T-helper 2 cell (primary cell): ENCODE measurements at places on chromosomes 2 and 18.

- no peak for DNase-seq
These were observed at the start of gene VSNL1 for GRCh38 chr2:17540093-17540812. Gene VSNL1 (plus strand): TSS chr2:17540696. CDS start chr2:17592075, 51,379 bp downstream.

GRCh38 chr2:225190987-225191386, 148.7 kb upstream of the DOCK10 start:
- DNase-seq = no peak

DNA sequence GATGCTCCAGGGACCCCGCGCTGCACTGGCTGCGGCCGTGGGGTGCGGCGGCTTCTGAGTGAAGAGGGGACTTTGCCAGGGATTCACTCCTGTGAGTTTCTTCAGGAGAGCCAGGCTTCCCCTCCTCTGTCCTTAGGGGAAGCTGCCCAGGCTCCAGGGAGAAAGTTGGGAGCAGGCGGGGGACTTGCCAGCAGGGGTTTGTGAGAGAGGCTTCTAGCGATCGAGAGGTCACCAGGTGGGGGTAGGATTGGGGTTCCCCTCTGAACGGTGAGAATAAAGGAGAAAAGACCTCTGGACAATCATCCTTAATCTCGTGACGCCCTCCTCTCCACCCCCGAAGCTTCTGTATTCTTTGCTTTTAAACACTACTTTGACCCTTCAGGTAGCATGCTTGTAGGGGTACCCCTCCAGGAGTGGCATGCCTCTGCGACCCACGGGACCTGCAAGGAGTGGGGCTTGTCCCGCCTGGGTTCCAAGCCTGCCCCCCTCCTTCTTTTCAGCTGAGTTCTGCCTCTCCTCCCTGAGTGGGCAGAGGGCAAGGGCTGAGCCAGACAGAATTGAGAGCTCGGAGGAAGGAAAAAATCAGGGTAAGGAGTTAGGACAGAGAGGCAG, 601 bp downstream of the PROKR1 start:
- no peak for DNase-seq

DNA sequence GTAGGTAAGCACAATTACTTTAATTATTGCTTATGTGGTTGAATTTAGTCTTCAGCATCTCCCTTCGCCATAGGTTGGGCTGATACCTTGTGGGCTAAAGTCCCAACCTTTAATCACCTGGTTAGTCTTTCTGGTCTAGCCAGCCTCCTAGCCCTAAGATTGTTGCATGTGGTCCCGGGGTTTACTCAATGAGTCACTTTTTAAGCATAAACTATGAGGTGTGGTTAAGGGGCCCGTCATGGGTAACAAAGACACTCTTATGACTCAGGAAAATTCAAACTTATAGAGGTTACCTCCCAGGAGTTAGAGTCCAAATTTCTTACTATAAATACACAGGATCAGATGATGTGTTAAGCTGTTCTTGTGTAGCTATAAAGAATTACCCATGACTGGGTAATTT, 841.6 kb downstream of the TRIB2 start:
- no peak for DNase-seq

GRCh38 chr2:11680901-11681721, 11.1 kb upstream of the NTSR2 start:
- DNase-seq = no peak

- DNase-seq = no peak
These were observed 37.0 kb upstream of the MEP1B start for GRCh38 chr18:32152705-32153448.

- DNase-seq = no peak
These were observed 23.1 kb upstream of the SLC39A10 start for GRCh38 chr2:195633974-195634373.

GRCh38 chr2:239278941-239279365, 121.9 kb downstream of the HDAC4 start:
- no peak for DNase-seq

DNA sequence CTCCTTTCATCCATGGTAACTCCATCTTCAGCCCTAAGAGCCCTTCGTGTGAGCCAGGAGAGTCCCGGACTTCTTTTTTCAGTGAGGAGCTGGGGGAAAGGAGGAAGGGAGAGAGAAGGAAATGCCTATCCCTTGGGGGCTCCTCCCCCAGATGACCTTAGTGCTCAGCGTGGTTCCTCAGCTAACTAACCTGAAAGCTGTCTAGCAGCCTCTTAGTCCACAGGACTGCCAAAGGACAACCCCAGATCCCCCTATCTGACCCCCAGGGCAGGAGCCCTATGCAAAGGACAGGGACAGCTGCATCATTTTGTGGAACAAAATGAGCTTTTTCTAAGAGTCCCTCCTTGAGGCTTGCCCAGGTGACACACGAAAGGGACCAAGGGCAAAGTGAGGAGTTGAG, 7.9 kb downstream of the SPR start:
- no peak for DNase-seq

DNA sequence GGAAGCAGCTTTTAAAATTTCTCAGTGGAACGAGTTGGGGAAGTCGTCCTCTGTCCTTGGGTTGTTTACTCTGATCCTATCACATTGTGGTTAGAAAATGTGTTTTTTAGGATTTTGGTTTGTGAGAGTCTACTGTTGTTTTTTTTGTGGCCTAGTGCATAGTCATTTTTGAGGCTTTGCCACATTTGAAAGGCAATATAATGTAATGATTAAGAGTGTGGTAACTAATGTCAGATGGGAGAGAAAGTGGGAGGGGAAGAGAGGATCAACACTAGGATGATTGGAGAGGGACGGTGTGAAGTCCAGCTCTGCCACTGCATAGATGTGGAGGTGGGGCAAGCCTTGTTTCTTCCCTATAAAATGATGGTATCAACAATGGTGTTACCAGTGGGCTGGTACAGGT, 8.5 kb downstream of the SP140L start:
- DNase-seq = no peak

GRCh38 chr2:171889808-171890207, 4.2 kb downstream of the SLC25A12 start:
- DNase-seq = no peak

DNA sequence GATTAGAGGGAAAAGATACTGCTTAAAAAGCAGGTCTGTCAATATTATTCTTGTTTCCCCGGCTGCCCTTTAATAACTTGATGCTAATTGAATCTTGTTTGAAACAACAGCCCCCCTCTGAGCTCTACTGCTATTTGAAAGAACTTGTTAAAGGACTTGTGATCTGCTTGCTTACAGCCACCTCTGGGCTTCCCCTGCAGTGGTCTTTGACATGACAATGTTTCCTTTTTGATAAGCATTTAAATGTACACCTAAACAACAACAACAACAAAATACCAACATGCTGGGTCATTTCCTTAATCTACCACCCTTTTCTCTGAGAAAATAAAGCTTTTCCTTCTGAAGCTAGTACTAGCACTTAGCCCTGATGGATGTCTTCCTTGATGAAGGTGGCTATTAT, 3.9 kb downstream of the HOXD1 start:
- DNase-seq = no peak

- DNase-seq = no peak
These were observed 43.6 kb downstream of the NOL10 start for GRCh38 chr2:10646153-10646552.

GRCh38 chr2:238024986-238025385, 35.8 kb upstream of the SCLY start:
- DNase-seq = no peak

DNA sequence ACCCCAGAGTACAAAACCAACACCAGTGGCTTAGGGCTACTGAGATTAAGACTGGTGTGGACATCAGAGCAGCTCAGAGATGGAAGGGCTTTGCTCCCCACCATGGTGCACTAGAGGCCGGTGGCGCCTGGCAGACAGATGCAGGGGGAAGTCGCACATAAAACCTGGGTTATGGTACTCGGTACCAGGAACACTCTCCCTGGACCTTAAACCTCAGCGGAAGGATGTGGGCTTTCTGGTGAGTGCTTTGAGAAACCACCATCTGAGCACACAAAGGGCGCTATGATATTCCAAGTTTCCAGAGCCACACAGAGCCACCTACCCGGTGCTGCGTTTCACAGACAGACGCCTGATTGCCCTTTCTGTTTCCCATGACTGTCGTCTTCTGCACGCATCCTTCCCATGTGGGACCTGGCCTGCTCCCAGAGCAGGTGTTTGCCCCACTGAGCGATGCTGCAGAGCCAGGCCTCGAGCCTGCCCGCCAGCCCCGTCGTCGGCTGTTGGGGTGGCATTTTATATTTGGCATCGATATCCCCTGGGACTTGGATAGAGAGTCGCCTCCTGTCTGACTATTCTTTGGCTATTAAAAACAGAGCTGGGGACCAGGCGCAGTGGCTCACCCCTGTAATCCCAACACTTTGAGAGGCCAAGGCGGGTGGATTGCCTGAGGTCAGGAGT, 89.5 kb upstream of the ODC1 start:
- DNase-seq = no peak

DNA sequence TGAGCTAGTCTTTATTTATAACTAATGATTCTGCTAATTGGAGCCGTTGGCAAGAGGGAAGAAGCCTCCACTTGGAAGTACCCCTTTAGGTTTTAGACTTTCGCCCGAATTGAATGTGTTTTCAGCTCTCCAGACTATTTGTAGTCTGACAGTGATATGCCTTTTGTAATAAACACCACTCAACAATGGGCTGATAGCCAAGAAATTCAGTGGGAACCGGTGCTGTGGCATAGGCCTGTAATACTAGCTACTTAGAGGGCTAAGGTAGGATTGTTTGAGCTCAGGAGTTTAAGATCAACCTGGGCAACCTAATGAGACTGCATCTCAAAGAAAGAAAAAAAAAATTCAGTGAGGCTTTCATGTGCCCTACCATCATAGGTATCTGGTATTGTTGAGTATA, 13.6 kb upstream of the ZSCAN30 start:
- no peak for DNase-seq

DNA sequence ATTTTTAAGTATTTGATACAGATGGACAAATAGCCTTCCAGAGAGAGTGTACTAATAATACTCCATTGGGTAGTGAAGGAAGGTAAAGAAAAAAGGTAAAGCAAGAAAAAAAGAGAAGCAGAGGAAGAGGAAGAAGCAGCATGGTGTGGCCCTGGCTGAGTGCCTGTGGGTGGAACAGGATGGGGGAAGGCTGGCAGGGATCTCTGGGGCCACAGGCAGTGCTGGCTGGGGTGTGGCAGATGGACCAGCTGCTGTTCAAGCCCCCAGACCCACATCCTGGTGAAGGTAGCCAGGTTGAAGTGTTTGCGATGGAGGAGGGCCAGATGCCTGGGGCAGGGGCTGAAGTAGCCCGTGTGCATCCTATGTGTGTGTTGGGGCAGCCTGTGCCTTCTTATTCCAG, 79.0 kb downstream of the DYSF start:
- DNase-seq = no peak

- no peak for DNase-seq
These were observed 76.0 kb downstream of the CBLN2 start for GRCh38 chr18:72468021-72468710.

GRCh38 chr2:133157141-133157540, 411.1 kb downstream of the NCKAP5 start:
- DNase-seq = no peak

- DNase-seq = no peak
These were observed 2.4 kb downstream of the PAX8 start for GRCh38 chr2:113276216-113276760.

DNA sequence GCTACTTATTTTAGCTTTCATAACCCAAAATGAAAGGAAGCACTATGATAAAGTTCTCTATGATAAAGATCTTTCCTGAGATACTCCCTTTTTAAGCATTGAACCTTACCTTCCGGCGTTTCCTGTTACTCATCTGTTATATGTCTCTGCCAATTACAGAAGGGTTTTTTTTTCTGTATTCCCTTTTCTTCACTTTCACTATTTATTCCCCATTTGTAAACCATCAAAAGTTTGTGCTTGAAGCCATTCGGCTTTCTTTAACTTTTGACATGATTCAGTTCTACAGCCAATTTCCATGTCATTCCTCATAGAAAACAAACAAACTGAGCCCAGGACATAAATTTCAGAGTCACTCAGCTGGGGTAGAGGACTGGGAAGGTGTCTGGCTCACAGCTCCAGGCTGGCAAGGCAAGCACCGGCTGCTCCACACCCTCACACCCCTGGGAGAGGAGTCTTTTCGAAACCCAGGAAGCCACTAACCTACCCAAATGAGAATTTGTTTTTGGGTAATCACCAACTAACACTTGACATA, 429.4 kb upstream of the TRIB2 start:
- DNase-seq = no peak

GRCh38 chr2:144550911-144551310, 31.0 kb upstream of the ZEB2 start:
- no peak for DNase-seq

DNA sequence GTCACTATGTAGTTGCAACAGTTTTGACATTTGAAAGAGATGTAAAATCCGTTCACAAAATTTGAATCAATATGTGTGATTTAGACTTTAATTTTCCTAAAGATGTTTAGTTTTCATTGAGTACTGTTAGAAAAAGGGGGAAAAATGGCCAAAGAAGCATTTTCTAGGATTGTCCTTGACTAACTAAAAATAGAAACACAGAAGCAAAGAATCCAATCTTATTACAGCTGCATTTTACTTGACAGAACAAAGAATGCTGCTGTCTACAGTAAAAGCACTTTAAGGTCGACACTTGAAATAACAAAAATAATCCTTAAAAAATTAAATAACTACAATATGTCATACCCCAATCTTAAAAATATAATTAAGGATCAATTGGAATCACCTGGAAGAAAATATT, 48.9 kb downstream of the FRZB start:
- DNase-seq = no peak

GRCh38 chr2:197241596-197241995, 69.0 kb downstream of the ANKRD44 start:
- DNase-seq = no peak

DNA sequence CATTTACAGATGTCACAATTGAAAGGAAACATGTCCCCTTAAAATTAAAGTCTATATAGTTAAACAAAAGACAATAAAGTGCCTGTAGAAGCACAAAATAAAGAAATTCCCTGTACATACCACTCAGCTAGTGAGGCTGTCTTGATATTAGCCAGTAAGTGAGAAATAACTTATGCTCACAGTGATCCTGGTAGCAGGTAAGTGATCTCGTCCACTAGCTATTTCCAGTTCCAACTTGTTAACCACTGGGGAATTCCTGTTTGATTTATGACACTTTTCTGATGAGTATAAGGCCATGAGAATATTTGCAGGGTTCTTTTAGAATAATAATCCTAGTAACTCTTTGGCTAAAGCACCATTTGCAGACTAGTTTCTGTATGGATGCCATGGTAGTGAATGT, 127.9 kb upstream of the PGAP1 start:
- no peak for DNase-seq

GRCh38 chr2:152466980-152467676, 132.2 kb downstream of the FMNL2 start:
- no peak for DNase-seq
